ENCODE measurements at places on chromosomes 16 and 17.
A peak's percentile ranks its signal among the peaks of the same experiment; 100 is the strongest.

- DNase-seq = no peak
Observed at GRCh38 chr17:75757086-75757681, 7.8 kb downstream of the GALK1 start.

GRCh38 chr16:70704586-70704985 lies 18.7 kb upstream of the MTSS2 start:
- no peak for DNase-seq

DNA sequence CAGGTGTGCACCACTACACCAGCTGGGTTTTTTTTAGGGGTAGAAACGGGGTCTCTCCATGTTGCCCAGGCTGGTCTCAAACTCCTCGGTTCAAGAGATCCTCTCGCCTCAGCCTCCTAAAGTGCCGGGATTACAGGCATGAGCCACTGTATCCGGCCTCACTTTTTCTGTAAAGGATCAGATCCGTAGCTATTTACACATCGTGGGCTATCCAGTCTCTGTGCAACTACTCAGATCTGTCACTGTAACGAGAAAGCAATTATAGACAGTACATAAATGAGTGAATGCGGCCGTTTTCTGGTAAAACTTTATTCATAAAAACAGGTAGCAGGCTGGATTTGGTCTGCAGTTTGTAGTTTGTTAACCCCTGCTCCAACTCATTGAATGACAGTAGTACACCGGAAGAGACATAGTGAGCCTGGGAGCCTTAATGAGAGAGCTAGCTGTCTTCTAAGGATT lies 44.5 kb downstream of the VMP1 start:
- DNase-seq = no peak

GRCh38 chr16:53960954-53961616 lies 257.1 kb downstream of the FTO start:
- no peak for DNase-seq

- peak; percentile 97 for DNase-seq
Observed at GRCh38 chr17:28033972-28034714, 8.3 kb upstream of the NLK start.

DNA sequence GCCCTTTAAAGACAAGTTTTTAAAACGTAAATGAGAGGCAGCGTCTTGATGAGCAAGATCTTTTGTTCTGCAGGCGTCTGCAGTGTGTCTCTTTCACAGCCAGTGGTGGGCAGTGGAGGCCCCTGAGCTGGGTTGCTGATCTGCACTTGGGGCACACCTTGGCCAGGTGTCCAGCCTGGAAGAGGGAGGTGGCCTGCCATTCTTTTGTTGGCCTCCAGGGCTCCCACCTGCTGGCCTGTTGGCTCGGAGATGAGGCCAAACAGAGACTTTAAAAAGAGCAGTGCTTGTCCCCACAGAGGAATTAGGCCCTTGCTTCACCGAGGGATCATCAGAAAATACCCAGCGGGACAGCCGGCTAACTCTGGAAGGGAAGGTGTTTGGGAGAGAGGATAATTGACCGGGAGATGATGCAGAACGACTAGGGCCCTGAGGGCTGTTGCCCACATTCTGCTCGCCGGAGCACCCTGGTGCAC lies 145.9 kb upstream of the PLCG2 start:
- DNase-seq = no peak

DNA sequence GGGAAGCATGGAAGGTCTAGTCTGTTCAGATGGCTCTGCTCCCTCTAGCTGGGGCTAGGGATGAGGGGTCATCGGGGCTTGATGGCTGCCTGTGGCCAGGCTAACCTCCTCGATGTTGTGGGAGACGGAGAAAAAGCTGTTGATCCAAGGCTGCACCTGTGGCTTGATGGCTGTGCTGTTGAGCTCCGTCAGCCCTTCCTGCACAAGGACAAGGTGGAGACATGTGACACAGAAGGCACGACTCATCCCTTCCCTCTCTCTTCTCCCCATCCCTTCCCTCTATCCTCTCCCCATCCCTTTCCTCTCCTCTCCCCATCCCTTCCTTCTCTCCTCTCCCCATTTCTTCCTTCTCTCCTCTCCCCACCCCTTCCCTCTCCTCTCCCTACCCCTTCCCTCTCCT lies 28.2 kb downstream of the FCSK start:
- DNase-seq = peak; percentile 41

GRCh38 chr16:75222271-75222783 lies 3.5 kb downstream of the CTRB1 start:
- DNase-seq = no peak

DNA sequence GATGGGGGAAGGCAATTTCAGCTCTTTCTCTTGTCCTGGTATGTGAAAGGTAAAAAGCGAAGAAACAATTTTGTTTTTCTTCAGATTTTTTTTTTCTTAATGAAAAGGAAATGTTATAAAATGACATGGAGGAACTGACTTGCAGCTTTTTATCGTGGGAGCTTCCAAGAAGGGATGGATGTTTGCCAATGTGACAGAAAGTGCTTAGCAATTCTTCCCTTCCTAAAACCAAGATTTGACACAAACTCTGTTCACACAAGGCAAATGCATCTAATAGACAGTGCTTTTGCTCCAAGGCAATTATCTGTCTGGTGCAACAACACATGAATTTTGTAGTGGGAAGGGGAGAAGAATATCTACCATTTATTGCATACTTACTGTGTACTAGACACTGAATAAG lies 988.5 kb downstream of the CDH11 start:
- no peak for DNase-seq

DNA sequence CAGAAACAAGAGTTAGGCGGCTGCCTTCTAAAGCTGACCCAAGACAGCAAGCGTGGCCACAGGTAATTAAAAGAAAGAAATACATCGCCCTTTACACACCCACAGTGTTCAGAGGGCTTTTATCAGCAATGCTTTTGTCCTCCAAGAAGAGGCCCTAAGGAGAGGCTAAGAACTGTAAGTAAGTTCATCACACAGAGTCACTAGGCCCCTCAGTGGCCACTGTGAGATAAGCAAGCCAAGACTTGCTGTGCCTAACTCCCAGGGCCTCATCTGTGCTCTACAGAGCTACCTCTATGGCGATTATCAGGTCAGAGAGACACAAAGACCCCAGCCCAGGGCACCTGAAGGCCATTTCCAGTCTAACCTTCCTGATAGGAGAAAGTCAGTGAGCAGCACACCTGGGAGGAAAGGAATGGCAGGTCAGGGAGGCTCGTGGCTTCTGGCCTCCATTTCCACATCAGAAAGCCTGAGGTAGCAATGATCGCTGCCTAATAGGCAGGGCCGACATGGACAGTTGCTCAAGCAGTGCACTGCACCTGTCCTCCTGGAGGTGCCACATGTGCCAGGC lies 545.2 kb upstream of the CDH11 start:
- DNase-seq = peak; percentile 2

GRCh38 chr16:1002399-1003166 lies 21.0 kb downstream of the SOX8 start:
- DNase-seq = peak; percentile 66

- DNase-seq = peak; percentile 92
Observed at GRCh38 chr17:7841915-7842379, 7.9 kb downstream of the KDM6B start.

DNA sequence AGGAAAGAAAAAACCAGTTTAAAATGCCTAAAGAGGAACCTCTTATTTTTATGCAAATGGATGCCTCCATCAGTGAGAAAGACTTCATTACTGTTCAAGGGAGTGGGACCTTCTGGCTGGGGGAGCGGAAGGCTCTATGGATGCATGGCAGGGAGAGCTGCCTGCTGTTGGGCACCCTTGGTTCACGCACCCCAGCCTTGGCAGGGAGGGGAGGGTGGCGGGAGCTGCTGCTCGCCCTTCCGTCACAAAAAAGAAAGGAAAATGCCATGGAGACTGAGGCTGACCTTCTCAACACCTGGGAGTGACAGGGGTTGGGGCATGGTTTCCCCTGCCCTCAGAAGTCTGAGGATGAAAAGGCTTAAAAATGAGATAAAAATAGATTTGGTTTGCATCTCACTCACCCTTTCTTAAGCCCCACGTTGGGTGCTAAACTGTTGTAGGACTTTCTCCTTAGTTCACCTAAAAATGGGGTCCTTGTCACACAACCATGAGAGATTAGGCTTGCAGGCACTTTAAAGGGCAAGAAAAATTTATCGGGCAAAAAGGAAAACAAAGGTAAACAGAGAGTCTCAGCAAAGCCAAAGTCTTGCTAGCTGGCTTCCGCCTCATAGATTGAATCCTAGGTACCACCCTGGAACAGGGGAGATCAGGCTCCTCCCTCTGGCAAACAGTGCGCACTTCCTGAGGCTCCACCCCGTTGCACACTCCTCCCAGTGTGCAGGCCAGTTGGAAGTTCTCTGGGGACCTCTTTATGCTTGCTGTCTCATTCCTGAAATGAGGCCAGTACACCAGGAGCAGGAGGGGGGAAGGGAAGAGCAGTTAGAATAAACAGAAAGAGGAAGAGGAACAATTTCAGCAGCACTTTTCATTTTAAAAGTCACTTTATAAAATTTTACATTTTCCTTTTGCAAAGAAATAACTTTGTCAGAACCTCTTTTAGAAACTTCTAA lies 31.6 kb downstream of the PHKB start:
- DNase-seq = no peak

DNA sequence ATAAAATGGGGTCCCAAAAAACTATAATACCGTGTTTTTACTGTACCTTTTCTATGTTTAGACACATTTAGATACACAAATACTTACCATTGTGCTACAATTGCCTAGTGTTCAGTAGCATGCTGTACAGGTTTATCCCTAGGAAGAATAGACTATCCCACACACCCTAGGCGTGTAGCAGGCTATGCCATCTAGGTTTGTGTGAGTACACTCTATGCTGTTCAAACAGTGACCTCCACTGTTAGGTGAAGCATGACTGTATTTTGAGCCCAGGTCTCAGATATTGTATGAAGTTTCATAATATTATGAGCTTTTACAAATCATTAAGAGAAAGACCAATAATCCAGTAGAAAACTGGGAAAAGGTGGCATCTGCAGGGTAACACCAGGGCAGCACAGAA lies 23.6 kb downstream of the MILR1 start:
- DNase-seq = no peak

- DNase-seq = no peak
Observed at GRCh38 chr17:77307479-77308198, 166.9 kb downstream of the SEC14L1 start.

DNA sequence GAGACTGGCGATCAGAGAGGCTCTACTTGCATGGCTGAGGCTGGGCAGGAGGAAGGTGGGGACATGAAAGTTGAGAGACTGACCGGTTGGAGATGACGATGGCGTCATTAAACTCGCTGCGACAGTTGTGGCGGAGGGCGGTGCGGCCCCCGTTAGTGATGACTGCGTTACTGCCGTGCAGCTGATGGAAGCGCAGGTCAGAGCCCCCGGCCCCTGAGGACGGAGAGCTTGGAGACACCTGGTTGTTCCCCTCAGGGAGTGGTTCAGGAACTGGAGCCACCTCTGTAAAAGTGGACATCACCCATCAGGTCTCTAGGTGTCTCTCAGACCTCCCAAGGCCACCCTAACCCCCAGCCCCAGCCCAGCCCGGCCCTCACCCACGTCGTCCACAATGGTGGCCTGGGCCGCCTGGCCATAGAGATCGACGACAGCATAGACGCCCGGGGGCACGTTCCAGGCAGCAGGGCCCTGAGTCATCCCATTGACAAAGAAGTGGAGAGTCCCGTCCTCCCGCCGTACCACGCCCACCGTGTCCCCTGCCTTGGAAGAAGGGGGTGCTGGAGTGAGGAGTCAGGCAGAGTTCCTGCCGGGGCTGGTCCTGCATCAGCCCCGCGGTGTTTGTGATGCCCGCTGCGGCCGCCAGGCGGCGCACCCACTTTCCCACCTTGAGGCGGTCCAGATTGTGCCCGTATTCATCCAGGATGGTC lies 5.3 kb downstream of the NEURL4 start:
- DNase-seq = peak; percentile 69

DNA sequence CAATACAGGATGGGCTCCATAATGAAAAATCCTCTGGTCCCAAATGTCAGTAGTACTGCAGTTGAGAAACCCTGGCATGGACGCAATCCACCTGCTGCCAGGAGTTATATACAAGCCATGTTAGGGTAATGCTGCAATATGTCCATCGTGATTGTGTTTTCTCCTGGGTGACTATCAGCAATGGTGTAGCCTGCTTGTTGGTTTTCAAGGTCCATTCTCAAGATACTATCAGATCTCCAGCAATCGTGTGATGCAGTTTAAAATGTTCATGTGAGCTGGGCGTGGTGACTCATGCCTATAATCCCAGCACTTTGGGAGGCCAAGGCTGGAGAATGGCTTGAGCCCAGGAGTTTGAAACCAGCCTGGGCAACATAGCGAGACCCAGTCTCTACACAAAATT lies 24.0 kb downstream of the ABCC1 start:
- peak; percentile 50 for DNase-seq

DNA sequence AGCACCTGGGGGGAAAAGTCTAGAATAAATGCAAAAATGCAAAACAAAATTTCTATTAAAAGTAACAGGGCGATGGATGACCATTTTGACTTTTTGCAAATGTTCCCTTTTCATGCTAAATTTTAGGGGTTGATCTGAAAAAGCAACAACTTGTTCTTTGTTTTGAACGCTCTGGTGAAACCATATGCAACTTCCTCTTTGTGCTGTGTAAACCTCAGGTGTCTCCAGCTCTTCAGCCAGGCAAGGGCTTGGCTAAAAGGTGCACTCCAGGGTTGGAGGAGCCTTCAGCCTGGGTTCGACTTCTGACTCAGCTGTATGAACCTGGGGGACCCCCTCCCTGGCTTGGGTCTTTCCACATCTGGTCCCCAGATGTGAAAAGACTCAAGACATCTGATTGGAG lies 9.5 kb downstream of the IRF8 start:
- DNase-seq = no peak

DNA sequence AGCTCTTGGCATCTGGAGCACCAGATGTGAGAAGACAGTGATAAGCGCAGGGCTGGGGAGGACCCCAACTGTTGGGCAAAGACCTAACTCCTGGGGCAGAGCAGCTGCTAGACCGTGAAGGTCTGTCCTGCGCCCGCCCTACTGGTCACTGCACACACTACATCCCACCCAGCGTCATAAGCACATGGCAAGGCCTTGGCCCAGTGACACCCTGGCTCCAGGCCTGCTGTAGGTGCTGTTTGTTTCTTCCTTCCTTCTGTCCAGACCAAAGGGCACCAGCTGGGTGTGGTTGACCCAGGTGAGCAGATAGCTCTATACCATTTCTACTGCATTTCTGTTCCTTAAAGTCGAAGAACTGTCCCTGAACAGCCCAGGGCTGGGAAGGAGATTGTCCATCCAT lies 6.4 kb downstream of the TRPV3 start:
- peak; percentile 24 for DNase-seq

DNA sequence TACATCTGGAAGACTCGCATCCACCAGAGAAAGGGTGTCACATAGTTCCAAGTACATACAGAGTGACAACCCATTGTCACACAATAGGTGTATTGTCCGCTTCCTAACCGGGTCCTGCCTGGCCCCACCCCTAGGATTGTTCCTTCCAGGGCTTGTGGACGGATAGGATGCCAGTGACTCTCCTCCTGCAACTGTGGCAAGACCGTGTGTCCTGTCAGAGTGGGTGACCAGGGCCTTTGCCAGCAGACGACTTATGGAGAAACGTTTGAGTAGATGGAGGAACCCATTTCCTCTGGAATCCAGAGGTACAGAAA lies 258.4 kb downstream of the CPPED1 start:
- no peak for DNase-seq

- no peak for DNase-seq
Observed at GRCh38 chr17:7888184-7888920, at the start of gene CHD3. CHD3 (plus strand) TSS chr17:7888789; CDS start chr17:7889001, 212 bp downstream.

Measured in ELR (cell line).